ENCODE measurements at places on chromosomes 5 and 9.

DNA sequence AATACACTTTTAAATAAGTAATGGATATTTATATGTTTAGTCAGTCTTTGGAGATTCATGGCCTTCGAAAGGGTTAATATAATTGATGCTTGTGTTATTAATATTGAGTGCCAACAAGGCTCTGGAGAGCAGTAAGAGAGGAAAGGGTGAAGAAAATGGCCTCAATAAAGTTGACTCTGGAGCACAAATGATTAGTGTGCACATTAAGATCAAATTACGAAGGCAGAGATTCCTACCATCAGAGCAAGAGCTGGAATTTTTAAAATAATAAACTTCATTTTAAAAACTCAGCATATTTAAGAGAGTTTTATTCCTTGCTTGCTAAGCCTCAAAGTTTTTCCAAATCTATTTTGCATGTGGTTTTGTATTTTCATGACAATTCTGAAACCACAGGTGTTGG lies 14.8 kb downstream of the SLC44A1 start:
- no peak for DNase-seq

DNA sequence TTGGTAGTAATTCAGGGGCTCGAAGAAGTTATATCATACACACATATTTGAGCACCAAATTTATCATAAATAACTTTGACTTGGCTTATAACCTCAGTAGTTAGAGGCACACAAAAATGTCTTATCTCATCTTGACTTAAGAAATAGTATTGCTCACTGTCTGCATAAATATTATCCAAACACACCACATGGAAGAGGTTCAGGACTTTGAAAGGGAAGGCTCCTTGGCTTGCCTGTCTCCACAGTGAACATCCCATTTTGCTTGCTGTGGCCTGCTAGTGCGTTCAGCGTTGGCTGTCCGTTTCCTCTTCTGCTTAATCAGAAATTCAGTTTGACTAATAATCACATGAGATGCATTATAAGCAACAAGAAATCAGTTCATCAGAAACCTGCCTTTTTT lies 13.9 kb downstream of the GRXCR2 start:
- no peak for DNase-seq

- DNase-seq = no peak
These were observed 49.0 kb downstream of the NDUFAF2 start for GRCh38 chr5:60993875-60994571.

DNA sequence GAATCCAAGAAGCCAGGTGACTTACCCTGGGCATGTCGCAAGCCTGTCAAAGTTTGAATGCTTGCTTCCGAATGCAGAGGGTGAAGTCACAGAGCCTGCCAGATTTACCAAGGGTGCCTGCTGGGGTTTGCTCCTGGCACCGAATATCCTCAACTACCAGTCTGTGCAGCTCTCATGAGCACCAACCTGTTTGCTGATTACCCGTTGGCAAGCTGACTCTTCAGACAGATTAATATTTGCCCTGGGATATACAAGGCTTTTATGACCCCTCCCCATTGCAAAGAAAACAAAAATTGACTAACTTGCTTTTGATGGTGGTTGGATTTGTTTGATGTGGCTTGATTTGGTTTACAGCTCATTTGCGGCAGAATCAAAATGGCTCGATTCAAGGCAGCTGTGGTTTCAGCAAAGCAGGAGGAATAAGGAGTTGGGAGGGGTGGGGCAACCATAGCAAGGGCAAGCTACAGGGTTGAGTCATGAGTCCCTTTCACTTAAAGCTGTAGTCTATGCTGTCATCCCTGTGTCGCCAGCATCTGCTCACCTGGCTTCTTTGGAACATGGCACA lies 82.3 kb upstream of the AGXT2 start:
- no peak for DNase-seq

DNA sequence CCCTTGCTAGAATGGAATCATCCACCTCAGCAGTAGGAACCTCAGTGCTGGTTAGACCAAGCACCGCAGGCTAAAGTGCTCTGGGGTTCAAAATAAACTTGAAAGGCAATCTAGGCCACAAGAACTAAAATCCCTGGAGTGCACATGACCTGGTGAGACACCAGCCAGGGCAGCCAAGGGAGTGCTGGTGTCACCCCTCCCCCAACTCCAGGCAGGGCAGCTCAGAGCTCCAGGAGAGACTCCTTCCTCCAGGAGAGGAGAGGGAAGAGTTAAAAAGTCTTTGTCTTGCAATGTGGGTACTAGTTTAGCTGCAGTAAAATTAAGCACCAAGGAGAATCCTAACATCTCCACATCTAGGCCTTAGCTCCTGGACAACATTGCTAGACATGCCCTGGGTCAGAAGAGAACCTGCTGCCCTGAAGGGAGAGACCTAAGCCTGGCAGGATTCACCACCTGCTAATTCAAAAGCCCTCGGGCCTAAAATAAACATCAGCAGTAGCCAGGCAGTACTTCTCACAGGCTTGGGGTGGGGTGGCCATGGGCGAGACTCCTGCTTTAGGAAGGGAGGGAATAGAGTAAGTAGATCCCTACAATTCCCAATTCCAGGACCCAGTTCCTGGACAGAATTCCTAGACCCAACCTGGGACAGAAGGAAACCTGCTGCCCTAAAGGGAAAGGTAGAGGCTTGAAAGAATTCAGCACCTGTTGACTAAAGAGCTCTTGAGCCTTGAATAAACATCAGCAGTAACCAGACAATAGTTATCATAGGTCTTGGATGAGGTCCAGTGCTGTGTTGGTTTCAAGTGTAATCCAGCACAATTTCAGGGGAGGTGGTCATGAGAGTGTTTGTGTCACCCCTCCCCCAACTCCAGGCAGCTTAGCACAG lies 25.8 kb downstream of the UGT3A2 start:
- no peak for DNase-seq

DNA sequence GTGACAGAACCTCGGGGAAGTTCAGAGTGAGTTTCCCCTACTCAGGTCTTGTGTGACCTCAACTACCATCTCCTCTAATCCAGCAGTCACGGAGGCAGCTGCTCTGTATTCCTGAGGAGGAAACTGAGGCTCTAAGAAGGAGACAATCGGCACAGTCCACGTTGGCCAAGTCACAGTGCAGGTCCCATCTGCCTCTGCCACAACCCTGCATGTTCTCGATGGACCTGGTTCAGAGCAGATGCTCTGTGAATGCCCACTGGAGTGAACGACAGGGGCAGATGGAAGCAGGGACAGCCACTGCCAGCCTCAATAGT lies 722 bp upstream of the ERGIC1 start:
- DNase-seq = no peak

DNA sequence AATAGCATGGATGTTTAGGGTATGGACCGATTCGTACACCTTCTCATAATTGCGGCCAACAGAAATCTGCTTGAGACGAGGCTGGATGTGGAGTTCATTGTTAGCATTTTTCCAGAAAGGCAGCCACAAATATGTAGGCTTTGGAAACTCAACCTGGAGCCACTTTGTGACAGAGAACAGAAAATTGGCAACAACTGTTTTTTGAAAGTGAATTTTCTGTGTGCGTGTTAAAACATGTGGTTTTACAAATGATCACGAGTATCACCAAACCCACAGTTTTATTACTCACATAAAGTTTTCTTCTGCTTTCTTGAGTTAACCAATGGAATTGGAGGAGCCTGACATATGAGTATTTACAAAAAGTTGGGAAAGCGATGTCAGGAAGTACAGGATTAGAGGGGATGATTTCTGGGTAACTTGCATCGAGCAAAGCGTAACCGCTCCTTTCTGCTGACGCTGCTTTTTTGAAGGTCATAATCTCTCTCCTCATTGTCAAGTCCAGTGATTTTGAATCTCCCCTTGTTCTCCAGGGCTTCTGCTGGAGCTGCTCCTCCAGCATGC lies 138.5 kb upstream of the TAF11L2 start:
- no peak for DNase-seq

GRCh38 chr9:123544007-123544827 lies 188.2 kb downstream of the CRB2 start:
- no peak for DNase-seq

- no peak for DNase-seq
These were observed 94.6 kb downstream of the KDM4C start for GRCh38 chr9:6852243-6852963.

GRCh38 chr5:31863991-31864411 lies 225.1 kb downstream of the PDZD2 start:
- no peak for DNase-seq

DNA sequence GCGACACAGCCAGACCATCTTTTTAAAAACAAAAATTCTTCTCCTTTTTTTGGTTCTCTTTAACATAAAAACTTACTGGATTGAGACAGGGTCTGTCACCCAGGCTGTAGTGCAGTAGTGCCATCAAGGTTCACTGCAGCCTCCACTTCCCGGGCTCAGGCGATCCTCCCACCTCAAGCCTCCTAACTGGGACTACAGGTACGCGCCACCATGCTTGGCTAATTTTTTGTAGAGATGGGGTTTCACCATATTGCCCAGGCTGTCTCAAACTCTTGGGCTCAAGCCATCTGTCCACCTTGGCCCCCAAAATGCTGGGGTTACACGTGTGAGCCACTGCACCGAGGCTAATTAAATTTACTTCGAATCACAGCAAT lies 13.8 kb downstream of the HNRNPK start:
- DNase-seq = no peak

GRCh38 chr9:129567842-129568559 lies 52.9 kb downstream of the C9orf50 start:
- DNase-seq = no peak

DNA sequence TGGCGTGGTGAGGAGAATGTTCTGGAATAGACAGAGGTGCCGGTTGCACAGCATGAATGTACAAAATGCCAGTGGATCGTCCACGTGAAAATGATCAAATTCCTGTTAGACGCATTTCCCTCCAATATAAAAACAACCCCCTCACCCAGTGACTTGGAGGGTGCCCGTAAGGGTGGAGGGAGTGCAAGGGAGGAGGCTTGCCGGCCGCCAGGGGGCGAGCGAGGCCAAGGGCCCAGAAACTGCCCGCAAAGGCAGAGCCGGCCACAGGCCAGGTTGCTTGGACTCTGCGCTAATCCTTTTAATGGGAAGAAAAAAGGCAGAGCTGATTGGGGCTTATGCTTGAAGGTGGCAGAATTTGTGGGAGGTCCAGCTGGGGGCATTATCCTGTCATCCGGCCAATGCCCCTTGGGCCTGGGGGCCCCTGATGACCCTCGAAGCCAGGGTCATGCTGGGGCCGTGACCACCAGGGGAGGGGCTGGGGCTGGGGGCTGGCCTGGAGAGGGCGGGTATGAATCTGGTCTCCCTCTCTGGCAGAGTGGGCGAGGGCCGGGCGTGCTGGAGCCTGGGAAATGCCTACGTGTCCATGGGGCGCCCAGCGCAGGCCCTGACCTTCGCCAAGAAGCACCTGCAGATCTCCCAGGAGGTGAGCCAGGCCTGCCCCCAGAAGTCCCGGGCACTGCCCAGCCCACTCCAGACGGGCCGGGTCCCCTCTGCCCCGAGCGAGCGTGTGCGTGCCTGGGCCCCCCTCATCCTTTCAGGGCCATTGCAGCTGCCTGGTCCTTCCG lies 12.0 kb downstream of the GPSM1 start:
- no peak for DNase-seq

DNA sequence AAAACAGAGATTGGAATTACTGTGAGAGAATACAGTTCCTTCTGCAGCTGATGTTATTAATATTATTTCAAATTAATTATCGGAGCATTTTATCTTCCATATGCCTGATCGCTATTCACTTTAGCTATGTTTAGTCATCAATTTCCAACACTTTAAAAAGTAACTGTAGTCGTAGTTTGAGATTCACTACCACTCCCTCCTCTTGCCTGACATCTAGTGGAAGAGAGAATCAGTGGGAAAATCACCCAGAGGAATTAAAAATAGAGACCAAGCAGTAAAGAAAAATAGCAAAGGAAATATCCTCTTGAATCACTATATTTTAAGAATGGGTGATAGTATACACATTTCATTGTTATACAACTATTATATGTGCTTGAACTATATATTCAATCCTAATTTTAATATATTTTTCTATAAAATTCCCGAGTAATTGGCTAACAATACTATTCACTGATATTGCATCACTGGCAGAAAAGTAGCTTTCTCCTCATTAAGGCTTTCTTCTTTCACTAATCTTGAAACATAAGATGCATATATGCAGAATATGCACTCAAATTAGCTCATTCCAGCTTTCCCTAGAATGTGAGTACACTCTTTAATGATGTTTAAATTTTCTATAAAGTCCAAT lies 708.7 kb downstream of the CDH9 start:
- no peak for DNase-seq

- no peak for DNase-seq
These were observed 529.1 kb upstream of the SEMA6A start for GRCh38 chr5:117103703-117104102.

- DNase-seq = no peak
These were observed 194.9 kb downstream of the PALM2AKAP2 start for GRCh38 chr9:109974918-109975276.

- DNase-seq = no peak
These were observed at the start of gene GRIA1 for GRCh38 chr5:153490118-153491037. Gene GRIA1 (plus strand): TSS chr5:153490670.

DNA sequence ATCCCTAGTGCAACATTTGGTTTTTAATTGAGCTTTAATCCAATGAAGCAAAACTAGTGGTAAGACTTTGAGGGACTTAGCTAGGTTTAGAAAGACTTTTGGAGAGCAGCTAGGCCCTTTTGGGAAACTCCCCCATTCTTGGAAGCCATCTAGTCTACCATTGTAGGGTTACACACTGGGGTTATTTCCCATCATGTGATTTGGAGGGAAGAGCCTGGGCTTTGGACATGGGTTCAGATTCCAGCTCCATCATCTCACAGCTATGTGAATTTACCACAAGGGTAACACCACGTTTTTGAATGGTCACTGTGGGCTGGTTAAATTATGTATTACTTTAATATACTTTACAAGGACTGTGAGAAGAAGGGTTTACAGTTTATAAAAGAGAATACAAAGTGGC lies 18.3 kb upstream of the TNFSF15 start:
- no peak for DNase-seq

- no peak for DNase-seq
These were observed 138.3 kb downstream of the OSTF1 start for GRCh38 chr9:75226403-75227139.

DNA sequence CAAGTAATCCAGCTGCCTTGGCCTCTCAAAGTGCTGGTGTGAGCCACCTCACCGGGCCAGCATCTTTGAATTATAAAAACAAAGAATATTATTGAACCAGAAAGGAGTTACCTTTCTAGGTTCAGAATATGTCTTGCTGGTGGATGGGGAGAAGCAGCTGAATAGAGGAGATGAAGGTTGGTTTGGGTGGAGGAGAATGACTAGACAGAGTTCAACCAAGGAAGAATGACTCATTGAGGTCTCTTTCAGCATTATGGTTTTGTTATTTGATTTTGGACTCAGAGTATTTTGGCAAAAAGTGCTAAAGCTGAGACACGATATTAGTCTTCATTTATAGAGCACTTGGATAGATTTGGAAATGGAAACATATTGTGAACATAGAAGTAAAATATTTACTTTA lies 75.2 kb upstream of the MPDZ start:
- DNase-seq = no peak

DNA sequence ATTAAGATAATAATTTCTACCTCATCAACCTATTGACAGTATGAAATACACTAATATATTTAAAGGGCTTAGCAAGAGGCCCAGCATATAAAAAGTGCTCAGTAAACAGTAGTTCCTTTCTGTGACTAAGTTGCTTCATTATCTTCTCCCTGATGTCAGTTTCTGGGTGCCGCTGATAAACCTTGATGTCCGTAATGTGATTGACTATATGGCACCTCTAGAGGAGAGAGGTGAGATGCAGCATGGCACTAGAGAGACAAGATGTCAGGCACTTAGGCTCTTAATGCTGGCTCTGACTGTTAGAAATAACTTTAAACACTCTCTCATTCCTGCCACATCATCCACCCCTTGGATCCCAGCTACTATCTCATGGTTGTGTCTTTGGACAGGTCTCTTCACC lies 455.9 kb upstream of the KLF4 start:
- DNase-seq = no peak

- DNase-seq = no peak
These were observed 2.2 kb downstream of the NPR3 start for GRCh38 chr5:32713361-32713769.

- DNase-seq = no peak
These were observed 93.1 kb upstream of the S1PR3 start for GRCh38 chr9:88898039-88898720.

Data from suprapubic skin (tissue), 4 donors.